Kidney (tissue), 22 donors: ENCODE measurements at places on chromosomes 5 and 9. TPM values are rescaled to one million over a fixed set of nuclear protein-coding genes. Genes with fewer than 3 reads are reported as not detected.
A peak's percentile ranks its signal among the peaks of the same experiment; 100 is the strongest.

CBY3 gene
- not detected for total RNA-seq

ANKRD55 gene
- 1.2 TPM for total RNA-seq

RELL2 gene
- 3.0 TPM for total RNA-seq

SPINK14 gene
- total RNA-seq = not detected

ADGRD2 gene
- not detected for total RNA-seq

ANKRD18A gene
- total RNA-seq = 11.6 TPM

GMCL2 gene
- total RNA-seq = not detected

NRARP gene
- total RNA-seq = 4.7 TPM

GRCh38 chr5:174503461-174504265, 220.7 kb upstream of the MSX2 start:
- DNase-seq = no peak
- H3K27ac ChIP-seq = no peak overlapping the region
- H3K4me3 ChIP-seq = no peak overlapping the region
- no peaks in the 10 kb centered on the region for H3K36me3 ChIP-seq

GRCh38 chr9:133854048-133854447, 115.9 kb upstream of the SARDH start:
- no peaks in the 10 kb centered on the region for H3K27me3 ChIP-seq
- H3K4me1 ChIP-seq = peaks cover 19% of the 10 kb centered on the region
- no peak overlapping the region for H3K27ac ChIP-seq
- H3K4me3 ChIP-seq = no peak overlapping the region
- H3K36me3 ChIP-seq = no peaks in the 10 kb centered on the region

DNA sequence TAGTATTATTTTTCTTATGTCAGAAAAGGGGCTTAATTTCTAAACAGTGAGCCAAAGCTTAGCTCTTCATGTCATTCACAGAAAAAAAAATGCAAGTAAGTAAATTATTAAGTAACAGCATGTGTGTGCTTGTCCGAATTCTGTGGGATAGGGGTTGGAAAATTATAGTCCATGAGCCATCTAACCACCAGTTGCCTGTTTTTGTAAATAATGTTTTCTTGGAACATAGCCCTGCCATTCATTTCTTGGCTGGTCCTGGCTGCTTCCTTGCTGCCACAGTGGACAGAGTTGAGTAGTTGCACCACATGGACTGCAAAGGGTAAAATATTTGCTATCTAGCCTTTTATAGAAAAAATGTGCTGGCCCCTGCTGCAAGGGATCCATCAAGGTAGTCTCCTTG, 513.7 kb upstream of the WWC1 start:
- no peaks in the 10 kb centered on the region for H3K27me3 ChIP-seq
- DNase-seq = no peak
- no peaks in the 10 kb centered on the region for H3K36me3 ChIP-seq
- H3K4me1 ChIP-seq = no peaks in the 10 kb centered on the region
- no peak overlapping the region for H3K4me3 ChIP-seq

GRCh38 chr5:178786859-178787499, 56.5 kb upstream of the ZNF354A start:
- H3K27ac ChIP-seq = no peak overlapping the region
- H3K4me3 ChIP-seq = no peak overlapping the region
- H3K36me3 ChIP-seq = no peaks in the 10 kb centered on the region
- peak; percentile 85 for DNase-seq
- H3K4me1 ChIP-seq = peaks cover 3% of the 10 kb centered on the region
- no peaks in the 10 kb centered on the region for H3K27me3 ChIP-seq

- no peak for DNase-seq
- H3K27me3 ChIP-seq = no peaks in the 10 kb centered on the region
- H3K4me3 ChIP-seq = no peak overlapping the region
- no peak overlapping the region for H3K27ac ChIP-seq
- no peaks in the 10 kb centered on the region for H3K36me3 ChIP-seq
These were observed 35.6 kb downstream of the GLRX start for GRCh38 chr5:95786821-95787418.

- no peak overlapping the region for H3K4me3 ChIP-seq
- H3K27me3 ChIP-seq = no peaks in the 10 kb centered on the region
- peak overlapping the region; percentile 23 for H3K27ac ChIP-seq
- DNase-seq = no peak
These were observed 28.7 kb downstream of the DNAJC21 start for GRCh38 chr5:34957857-34958690.

GRCh38 chr5:3659907-3660306, 64.3 kb downstream of the IRX1 start:
- no peaks in the 10 kb centered on the region for H3K27me3 ChIP-seq
- no peak overlapping the region for H3K4me3 ChIP-seq
